ENCODE measurements at places on chromosomes 7 and 10.

DNA sequence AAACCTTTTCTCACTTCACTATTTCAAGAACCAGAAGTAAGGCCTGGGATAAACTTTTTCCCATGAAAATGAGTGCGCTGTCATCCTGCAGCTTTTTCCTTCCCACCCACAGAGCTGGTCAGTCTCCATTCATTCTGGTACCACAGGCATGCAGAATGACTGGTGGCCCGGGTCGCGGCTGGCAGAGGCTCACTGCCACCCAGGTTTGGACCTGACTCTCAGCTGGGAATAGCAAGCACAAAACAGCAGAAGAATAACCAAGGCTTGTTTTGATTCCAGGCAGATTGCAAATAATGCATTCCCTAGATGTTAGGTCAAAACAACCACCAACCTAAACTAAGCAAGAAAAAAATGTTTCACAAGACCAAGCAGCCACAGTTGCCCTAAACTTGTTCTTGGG is 190.5 kb upstream of the NRP1 start:
- no peak for DNase-seq

DNA sequence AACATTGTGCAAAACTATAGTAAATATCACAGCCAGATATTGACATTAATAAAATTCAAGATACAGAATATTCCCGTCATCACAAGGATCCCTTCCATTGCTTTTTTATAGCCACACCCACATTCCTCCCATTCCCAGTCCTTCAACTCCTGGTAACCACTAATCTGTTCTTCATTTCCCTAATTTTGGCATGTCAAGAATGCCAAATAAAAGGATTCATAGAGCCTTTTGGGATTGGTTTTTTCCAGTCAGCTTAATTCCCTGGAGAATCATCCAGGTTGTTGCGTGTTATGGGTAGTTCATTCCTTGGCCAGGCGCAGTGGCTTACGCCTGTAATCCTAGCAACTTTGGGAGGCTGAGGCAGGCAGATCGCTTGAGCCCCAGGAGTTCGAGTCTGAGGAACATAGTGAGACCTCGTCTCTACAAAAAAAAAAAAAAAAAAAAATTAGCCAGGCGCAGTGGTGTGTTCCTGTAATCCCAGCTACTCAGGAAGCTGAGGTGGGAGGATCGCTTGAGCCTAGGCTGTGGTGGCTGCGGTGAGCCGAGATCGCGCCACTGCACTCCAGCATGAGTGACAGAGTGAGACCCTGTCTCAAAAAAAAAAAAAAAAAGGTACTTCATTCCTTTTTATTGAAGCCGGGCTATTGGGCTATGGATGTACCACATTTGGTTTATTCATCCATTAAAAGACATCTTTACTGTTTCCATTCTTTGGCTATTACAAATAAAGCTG is 2.7 kb downstream of the OGDH start:
- DNase-seq, result no peak

DNA sequence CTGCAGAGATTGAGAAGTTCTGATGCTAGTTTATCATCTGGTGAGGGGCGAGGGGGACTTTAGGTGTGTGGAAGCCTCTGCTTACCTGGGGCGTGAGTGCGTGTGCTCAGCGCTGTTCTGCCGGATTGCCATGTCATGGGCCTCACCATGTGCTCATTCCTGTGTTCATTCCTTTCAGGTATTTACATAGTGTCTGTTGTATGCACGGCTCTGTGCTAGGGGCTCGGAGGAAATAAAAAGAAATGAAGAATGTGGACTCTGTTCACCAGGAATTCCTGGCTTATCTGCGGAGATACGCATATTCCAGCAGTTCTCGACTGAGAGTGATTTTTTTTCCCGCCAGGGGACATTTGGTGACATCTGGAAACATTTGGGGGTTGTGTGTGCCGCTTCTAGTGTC is 152.0 kb downstream of the CAMK1D start:
- no peak for DNase-seq

DNA sequence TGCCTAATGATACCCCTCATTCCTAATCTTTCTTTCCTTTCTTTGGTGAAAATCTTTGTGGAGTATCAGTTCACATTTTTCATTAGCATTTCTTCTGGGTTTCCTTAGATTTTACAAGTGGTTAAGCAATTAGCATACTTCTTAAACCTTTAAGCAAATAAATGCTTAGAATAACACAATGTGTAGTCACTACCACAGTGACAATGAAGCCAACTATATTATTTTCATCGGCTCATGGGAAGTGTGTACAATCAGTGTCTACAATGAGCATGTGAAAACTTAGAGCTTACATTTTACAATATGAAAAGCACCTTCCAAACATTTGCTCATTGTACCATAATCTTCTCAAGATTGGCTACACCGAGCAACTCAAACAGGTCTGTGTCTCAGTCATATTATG is 176.2 kb upstream of the PLXNA4 start:
- no peak for DNase-seq

GRCh38 chr10:69246036-69246435 is 25.9 kb downstream of the HKDC1 start:
- DNase-seq, result no peak

DNA sequence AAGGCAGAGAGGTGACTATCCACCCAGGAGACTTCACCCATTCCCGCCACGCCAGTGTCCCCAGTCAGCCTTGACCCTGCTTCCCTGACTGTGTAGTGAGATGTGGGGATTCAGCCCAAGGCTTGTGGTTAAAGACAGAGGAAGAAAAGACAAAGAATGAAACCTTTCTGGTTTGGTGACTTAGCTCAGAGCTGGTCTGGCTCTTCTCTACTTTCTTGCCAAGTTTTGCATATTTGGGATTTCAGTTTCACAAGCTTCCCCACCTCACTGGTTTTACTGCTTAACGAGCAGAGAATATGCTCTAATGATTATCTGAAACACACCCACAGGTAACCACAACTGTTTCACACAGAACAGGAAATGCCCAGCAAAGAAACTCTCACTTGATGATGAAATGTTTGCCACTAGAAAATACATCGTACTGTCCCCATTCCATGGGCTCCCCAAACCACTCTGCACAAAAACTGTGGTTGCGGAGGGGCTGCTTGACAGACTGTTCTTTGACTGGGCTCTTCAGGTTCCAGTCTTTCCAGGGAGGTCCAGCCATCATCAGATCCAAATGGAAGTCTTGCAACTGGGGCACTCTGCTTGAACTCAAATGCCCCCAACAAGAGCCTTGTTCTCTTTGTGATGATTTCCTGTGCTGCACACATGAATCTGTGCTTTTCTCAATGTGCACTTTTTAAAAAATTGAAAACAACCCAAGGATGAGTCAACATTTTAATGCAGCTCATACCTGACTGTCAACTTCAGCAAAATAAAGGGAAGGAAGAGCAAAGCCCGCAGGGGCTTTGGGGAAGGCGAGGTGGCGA is 95.5 kb downstream of the CTBP2 start:
- DNase-seq, result no peak

GRCh38 chr7:129197771-129198170 is 9.3 kb downstream of the SMO start:
- DNase-seq, result no peak

DNA sequence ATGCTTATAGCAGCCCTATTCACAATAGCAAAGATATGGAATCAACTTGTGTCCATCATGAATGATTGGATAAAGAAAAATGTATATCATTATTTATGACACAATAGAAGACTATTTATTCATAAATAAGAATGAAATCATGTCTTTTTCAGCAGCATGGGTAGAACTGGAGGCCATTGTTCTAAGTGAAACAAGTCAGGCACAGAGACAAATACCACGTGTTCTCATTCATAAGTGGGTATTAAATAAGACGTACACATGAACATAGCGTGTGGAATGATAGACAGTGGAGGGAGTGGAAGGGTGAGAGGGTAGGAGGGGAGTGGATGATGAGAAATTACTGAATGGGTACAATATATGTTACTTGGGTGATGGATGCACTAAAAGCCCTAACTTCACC is 762.4 kb downstream of the REEP3 start:
- DNase-seq, result no peak

- no peak for DNase-seq
Observed at GRCh38 chr10:1626410-1626809, 110.9 kb downstream of the ADARB2 start.

- no peak for DNase-seq
Observed at GRCh38 chr10:72948762-72949161, 5.8 kb downstream of the PLA2G12B start.

DNA sequence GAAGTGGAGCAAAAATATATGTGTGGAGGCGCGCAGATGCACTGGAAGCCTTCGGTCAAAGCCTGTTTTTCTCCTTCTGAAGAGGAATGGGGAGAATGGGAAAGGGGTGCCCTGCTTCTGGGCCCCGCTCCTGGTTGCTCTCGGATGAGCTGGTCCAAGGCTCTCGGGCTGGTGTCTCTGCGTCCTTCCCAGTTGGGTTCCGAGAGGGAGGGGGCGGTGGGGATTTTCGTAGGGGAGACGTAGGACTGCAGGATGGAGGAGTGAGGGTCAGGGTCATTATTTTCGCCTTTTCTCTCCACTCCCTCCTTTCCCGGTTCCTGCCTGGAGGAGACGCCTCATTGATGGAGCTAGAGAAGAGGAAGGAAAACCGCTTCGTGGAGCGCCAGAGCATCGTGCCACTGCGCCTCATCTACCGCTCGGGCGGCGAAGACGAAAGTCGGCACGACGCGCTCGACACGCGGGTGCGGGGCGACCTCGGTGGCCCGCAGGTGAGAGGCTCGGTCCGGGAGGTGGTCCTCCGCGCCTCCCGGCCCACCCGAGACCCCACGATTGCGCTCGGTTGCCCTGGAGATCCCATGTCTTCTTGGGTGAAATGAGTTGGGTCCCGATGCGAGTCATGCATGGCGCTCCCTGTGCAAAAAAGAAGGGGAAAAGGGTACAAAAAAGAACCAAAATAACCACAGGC is 790 bp downstream of the ADAM22 start:
- no peak for DNase-seq

DNA sequence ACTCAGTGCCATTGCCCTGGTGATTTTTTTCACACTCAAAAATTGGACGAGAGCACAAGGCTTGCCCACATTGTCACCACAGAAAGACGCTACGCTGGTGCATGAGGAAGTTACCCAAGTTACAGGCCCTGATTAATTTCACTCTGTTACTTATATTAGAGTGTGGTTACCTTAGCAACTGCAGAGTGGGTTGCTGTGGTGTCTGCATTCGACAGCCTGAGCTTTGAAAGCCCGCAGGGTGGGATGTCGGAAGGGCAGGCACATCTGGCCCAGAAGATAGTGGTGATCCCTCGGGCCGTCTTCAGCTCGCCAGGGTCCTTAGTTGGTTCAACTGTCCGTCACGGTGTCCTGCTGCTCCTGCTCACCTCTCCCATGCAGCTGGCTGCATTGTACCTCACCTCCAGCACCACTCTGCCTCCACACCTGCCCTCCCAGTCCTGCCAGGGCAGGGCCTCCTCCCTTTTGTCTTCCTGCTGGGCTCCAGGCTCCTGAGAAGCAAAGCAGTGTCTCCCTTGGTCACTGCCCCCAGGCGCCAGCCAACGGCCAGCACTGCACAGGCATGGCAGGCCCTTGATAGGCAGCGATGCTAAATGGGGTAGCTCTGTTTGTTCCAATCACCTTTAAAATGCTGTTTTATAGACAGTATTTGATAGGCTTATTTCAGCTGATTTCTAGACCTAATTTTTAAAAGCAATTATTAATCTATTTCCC is 167.2 kb downstream of the EBF3 start:
- no peak for DNase-seq

GRCh38 chr7:142880876-142881505 is 4.6 kb downstream of the TRPV6 start:
- DNase-seq, result no peak

- no peak for DNase-seq
Observed at GRCh38 chr10:71252220-71252619, 39.9 kb downstream of the UNC5B start.

DNA sequence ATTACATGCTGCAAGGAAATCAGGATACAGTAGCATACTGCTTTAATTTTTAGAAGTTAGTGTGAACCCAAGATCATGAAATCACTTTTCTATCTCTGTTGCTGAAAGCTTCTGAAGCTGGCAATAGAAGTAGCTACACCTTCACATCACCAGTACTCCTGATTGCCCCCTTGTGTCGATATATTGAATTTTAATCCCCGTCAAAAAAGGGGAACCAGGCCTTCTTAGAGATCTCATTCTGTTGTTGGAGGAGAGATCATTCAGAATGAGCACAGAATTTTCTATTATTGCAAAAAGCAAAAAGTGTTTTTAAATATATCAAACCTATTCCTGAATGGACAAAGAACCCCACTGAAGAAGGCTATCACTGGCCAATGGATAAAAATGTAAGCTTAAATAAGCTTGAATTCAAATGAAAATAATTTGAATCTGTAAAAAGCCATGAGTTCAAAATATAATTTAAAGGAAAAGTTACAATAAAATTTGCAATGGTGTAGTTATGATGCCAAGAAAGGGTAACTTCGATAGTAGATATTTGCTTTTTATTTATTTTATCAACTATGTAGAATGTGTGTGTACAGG is 39.7 kb upstream of the TEX47 start:
- no peak for DNase-seq

- DNase-seq, result no peak
Observed at GRCh38 chr7:18390535-18390907, 105.0 kb upstream of the HDAC9 start.

GRCh38 chr10:116848032-116848943 is 1.0 kb upstream of the ENO4 start:
- no peak for DNase-seq

DNA sequence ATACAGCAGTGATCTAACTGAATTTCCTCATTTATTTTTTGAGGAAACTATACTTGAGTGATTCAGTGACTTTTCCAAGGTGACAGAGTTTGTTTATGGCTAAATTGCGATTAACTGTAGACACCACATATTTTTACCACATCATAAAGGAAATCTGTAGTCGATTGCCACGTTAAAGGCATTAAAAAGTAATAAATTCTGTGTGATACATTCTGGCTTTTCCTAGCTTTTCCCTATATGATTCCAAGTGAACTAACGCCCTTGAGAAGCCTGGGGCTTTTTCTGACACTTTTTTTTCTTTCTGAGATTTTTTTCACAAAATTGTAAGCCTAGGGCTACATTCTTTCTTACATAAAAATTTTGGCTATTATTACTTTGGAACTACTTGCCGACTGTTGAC is 266.9 kb downstream of the BICC1 start:
- no peak for DNase-seq

DNA sequence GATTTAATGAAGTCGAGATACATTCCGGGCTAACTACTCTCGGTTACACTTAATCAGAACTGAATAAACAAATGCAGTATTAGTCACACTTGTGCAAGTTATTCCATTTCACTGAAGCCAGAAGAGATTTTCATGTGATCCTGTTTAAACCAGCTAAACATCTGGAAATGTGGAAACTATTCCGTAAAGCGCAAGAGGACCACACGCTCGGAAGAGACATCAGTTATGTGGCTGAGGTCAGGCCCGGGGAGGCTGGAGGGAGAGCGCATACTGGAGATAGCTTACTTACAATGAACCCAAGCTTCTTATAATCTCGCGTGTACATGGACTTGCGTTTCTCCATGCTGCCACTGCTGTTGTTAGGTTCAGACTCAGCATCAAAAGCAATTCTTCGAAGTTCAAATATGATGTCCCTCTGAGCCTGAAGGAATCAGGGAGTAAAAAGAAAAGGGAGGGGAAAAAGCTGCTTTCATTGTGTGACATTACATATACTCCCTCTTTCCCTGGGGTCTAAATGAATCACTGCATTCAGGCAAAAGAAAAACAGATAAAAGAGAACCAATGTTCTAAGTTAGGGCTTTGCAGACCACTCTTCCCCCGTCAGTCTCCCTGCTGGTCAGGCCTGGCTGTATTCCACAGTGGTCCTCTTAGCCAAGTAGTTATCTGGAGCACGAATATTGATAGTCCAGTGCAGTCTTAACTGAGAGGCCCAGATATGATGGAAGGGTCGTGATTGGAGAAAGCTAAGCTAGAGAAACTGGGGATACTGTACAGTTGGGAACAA is 237.4 kb downstream of the ELMO1 start:
- DNase-seq, result no peak
